Stimulated activated CD8-positive, alpha-beta memory T cell treated with anti-CD3 and anti-CD28 coated beads, Interleukin-4, amount 100 ng/mL, for 1 hour (primary cell): ENCODE measurements at places on chromosomes 12 and 14.

DNA sequence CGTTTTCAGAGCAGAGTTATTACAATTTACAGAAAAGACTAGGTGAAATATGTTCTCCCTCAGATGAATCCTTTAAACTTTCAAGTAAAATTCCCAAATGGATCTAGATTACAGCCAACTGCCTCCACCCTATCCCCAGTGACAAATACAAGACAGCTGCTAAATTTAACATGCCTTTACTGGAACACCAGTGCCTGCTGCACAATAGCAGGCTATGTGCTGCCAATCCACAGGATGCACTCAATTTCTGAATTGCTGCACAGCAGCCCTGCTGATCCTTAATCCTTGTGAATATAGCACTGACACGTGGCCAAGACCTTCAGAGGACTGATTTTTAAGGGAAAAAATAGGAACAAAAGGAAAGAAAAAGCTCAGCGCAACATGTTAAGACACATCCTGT lies 128.9 kb downstream of the CCER1 start:
- no peak for DNase-seq

DNA sequence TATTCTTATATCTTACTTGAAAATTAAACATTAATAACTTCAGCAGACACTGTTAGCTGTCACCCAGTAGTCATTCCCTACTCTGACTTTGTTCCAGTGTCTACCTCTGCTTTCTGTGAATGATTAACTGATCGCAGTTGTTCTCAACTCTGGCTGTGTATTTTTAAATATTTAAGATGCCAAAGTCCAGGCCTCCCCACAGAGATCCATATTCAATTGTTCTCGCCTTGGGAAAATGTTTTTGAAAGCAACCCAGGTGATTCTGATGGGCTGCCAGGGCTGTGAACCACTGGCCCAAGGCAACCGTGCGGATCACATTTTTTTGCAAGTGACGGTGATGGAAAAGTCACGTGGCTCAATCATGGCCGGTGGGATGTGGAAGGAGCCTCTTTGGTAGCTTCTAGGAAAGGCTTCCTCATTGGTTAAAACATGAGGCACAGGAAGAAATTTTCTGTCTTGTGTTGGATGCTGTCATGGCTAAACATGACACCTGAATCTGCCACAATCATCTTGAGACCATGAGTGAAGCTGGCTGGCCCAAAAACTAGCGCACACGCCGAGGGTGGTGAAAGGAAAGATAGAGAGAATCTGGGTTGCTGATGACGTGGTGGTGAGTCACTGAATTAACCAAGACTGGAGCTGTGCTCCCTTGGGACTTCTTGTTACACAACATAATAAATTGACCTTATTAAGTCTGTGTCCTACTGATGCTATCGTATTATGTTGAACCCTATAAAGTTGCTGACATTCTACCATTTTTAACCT lies 37.2 kb downstream of the RDH12 start:
- DNase-seq = no peak

DNA sequence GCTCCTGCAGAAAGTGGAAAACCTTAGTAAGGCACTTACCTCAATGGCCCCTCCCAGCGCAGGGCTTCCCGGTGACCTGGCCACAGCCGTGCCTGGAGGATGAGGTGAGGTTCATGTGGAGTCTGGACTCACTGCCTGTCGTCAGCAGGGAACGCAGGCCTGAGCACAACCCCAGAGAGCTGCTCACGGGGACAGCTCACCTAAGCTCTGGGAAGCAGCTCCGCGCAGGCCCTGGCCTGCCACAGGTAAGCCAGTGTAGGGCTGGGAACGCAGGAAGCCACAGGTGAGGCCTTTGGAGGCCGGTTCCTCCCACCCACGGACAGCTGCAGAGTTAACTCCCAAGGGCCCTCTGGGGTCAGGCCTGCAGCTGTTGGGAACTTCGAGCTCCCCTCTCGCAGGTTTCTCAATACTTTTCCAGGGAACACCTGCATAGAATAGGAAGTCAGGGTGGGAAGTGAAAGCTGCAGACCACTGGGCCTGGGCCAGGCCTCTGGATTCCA lies 32.7 kb downstream of the ANAPC7 start:
- DNase-seq = no peak

DNA sequence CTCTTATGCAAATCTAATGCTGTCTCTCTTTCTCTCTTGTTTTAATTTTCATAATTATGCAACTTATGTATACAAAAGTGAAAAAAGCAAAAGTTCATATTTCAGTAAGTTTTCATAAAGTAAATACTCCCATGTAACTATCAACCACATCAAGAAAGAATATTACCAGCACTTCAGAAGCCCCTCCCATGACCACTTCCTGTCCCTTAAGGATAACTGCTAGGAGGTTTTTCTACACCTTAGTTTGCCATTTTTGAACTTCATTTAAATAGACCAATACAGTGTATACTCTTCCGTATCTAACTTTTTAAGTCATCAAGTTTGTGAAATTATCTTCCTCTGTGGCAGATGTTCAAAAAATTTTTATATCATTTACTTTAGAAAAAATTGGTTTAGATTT lies 547 bp upstream of the OR4K15 start:
- DNase-seq = no peak

DNA sequence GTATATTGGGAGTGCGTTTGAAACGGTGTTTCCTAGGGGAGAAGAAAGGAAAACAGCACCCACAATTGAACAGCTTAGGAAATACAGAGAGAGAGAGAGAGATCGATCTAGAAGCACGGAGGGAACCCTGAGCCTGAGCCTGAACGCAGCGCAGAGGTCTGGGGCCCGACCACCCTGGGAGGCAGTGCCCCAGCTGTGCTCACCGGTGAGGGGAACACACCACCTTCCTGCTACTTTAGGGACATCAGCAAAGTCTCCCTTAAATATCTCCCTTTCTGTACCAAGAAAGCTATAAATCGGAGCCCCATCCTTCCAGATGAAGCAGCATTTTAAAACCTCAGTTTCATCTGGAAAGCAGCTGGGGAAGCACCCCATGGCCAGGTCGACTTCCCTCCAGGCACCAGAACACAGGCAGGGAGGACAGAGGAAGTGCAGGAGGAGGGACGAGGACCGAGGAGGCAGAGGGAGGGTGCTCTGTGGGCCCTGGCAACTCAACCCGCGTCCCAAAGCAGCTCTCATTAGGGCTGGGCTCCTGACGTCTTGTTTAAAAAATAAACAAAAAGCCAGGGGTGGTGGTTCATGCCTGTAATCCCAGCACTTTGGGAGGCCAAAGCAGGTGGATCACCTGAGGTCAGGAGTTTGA lies 12.2 kb downstream of the RIMBP2 start:
- no peak for DNase-seq

GRCh38 chr12:82019533-82019932 lies 260.4 kb upstream of the PPFIA2 start:
- DNase-seq = no peak

GRCh38 chr14:64970776-64971477 lies 1.2 kb downstream of the RAB15 start:
- DNase-seq = no peak

DNA sequence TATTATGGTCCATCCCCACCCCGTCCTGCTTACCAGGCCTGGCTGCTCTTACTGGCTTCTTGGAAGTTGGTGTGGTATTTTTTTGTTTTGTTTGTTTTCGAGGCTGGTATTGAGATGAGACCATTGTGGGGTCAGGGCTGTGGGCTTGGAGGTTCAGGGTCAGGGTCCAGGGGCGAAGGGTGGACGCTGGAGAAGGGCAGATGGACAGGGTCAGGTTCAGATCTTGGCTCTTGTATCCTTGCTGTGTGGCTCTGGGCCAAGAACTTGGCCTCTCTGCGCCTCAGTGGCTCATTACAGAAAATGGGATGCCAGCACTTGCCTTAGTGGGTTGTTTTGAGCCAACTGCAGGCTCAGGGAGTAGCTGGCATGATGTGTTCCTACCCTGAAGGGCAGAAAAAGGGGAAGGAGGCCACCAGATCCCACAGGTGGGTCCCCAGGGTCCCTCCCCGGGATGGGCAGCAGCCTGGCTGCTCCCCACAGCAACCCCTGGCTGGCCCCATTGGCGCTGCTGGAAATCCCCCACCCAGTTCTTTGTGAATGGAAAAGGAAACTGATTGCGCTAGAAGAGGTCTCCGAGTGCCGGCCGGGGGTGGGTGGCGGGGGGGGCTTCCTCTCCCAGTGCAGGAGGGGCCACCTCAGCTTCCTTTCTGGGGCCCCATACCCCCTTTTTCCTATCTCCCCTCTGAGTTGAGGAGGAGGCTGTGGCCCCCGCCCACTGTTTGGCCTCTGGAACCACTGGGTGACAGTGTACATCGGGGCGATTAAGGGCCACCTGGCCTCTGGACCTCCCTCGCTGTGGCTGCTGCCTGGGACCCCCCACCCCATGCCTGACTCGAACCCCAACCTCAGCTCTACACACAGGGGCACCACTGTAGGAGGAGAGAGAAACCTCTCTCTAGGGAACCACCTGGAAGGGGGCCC lies 25.0 kb downstream of the SH2B3 start:
- DNase-seq = peak; percentile 56

DNA sequence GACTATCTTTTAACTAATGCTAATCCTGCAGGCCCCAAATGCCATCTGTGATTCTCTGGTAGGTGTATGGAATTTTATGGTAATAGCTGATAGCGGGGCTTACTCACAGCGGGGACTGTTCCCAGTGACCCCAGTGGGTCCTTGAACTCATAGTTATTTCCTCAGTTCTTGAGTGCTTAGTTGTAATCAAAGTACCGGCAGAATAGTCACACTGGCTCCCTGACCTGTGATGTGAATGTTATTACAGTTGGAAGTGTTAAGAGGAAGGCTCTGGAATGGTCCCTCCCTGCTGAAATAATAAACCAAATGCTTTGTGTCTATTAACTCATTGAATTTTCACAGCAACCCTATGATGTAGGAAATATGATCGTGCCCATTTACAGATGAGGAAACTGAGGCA lies 78.3 kb downstream of the NDUFA12 start:
- DNase-seq = no peak

GRCh38 chr12:86230516-86231146 lies 25.6 kb downstream of the MGAT4C start:
- DNase-seq = no peak

GRCh38 chr12:43762596-43762995 lies 3.8 kb downstream of the IRAK4 start:
- DNase-seq = no peak

DNA sequence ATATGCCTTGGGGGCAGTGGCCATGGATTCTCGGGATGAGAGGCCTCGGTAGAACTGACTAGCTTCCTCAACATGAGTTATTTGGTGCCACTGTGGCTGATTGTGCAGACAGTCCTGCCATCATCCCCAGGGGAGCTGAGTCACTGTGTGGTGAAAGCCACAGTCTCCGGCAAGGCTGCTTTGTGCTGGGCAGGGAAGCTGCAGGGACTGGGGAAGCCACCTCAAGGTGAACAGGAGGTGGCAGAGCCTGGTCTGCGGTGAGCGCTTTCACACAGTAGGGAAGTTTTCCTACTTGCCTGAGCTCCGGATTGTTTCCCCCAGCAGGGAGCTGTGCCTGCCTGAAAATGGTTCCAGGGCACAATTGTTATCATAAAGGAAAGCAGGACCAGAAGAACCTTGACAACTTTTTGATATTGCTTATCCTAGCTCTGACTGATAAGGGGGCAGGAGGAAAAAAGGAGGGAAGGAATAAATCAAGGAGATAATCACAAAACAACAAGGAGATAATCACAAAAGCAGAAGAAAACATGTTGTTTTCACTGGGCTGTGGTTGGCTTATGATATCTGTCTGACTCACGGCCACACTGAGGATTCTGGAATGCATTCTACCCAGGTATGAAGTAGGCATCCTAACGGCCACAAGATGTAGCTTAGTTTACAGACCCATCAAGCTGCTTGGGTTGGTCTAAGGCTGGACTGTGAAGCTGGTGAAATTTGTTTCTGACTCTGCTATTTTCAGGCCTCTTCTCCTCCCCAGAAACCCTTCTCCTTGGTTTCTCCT lies 32.2 kb upstream of the GNG2 start:
- DNase-seq = peak; percentile 46
